Skeletal muscle cell (primary cell): ENCODE measurements at places on chromosomes 1 and 21.

DNA sequence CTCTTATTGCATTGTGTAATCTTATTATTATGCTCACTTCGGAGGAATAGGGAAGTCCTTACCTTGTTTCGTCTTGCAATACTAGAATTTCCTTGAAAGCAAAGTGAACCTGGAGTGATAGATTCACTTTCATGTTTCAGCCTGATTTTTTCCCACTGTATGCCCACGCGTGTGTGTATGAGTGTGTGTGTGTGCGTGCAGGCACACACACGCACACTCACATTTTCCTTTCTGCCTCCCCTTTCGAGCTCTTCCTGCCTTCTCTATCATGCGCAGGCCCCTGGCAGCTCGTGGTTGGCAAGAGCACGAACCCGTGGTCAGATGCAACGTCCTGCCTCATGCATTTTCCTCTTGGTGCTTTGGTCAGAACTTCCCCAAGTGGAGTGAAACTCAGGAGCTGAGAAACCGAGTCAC, at the start of gene GCSAML:
GCSAML (plus strand) TSS at position 366 of the 414 bp plus-strand sequence. CDS start 58 bp downstream, outside the sequence.
- no peak for DNase-seq

- DNase-seq, result no peak
These were observed 610.3 kb upstream of the TMPRSS15 start for GRCh38 chr21:19013916-19014315.

DNA sequence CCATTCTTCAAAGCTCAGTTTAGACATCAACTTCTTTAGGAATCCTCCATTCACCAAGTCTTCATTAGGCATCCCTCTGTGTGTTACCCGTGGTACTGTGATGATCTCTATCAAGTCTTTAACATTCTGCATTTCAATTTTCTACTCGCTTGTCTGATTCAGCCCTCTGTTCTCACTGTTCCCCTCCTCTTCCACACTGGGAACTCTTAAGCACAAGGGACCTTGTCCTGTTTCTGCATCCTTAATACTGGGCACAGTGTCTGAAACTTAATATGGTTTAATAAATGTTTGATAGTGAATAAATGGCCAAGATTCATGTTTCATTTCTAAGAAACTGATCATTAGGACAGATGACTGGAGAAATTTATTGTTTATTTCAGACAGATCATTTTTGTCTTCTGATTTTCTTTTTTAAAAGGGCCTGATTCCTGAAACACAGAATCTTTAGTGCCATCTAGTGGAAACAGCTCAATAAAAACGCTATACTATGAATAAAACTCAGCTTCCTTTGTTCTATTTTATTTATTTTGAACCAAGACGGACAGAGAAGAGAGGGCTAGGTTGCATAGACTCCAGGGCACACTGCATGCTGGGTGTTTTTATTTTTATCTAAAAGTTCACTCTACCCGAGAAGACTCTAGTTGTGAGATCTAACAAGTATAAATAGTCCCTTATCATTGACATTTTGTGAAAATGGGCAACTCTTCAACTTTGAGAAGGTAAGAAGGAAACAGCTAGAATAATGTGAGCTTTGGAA, 7.0 kb upstream of the TRIM45 start:
- DNase-seq, result no peak

- DNase-seq, result no peak
These were observed 67.7 kb downstream of the BCAR3 start for GRCh38 chr1:93613898-93614297.

DNA sequence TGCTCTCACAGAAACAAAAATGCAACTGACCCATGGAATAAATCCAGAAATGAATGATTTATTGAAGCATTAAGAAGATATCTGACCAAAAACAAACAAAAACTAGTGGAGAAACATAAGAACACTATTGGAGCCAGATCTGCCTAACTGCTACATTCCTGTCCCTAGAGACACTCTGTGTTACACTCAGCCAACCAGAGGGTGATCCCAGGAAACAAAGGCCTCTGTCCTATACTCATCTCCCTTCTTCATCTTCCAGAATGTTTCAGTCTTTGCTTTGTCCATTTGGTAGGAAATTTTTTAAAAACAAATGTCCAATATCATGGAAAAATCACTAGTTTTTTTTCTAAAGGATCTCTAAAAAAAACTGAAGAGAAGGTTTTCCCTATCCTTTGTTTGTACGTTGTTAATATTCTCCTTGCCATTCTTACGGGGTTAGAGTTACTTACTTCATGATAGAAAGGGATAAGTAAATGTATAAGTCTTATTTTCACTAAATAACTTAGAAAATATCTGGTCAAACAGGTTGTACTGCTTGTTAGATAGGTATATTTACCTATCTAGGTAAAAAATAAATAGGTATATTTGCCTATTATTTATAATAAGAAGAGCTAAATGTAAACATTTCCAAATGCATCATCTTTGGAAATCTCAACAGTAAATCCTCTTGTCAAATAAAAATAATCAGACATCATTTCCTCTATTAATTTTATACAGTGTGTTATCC, 59.1 kb downstream of the NME7 start:
- no peak for DNase-seq

DNA sequence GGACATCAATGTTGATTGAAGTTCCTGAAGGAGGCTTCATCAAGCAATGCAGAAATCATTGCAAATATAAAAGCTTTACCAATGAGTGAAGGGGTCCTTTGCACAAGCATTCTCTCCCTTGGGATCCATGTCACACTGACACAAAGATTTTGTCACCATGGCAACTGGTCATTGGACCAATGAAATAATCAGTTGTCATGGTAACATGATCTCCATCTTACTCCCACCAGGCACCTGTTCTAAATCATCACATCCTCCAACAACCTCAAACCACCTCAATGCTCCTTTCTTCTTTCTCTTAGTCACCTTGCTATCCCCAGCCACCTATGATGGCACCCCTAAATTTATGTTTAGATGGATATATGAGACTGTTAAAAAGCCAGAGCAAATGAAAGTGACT, 13.5 kb upstream of the FOXJ3 start:
- DNase-seq, result no peak

DNA sequence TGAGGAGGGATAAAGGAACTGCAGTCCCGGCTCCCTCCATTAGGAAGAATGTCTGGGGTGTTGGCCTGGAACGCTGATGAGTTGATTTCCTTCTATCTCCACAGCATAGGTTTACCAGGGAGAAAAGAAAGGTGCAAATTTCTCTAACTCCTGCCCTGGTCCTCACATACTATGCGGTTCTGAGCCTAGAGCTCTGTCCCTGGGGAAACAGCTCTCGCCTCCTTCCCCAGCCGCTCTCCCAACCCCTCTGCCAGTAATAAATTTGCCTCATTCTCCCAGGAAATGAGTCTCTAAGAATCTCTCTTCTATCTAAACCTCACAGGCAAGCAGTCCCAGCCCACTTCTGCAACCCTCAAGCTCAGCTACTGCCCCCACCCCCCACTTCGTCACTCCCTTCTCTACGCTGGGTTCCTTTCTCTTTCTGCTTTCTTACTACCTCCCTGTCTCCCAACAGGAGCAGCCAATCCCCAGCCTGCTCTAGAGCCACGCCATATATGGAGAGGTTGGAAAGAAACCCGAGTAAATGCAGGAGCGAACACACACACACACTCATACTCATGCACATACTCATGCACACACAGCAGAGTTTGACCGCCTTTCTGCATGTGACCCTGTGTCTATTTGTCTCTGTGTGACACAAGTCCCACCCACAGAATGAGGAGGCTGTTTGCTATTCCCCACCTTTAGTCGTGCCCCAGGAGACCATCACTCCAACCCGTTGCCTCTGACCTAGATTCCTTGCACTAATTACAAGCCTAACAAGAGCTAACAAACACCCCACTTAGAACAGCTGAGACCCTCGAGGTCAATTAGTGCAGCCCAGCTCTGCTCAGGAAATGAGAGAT, 13.4 kb downstream of the PLEKHO1 start:
- DNase-seq, result peak; percentile 99

- peak; percentile 61 for DNase-seq
These were observed 67.8 kb downstream of the OBSCN start for GRCh38 chr1:228275430-228276173.

DNA sequence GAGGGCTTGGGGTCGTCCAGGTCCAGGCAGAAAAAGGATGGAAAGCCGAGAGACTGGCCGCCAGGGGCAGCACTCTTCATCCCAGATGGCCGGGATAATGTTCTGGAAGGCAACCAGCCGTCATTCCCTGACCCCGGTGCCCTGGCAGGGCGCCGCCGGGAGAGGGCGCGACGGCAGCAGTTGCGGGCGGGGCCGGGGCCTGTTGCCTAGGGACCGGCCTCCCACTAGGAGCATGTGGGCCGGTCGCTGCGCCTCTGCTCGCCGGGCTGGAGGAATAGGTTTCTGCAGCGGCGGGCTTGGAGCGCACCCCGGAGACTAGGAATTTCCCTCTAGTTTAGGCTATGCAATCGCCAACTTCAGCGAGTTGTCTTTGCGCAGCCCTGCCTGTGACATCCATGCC, 11.0 kb downstream of the DMRTB1 start:
- peak; percentile 24 for DNase-seq

GRCh38 chr21:35227786-35228185, 178.7 kb upstream of the RUNX1 start:
- DNase-seq, result no peak

DNA sequence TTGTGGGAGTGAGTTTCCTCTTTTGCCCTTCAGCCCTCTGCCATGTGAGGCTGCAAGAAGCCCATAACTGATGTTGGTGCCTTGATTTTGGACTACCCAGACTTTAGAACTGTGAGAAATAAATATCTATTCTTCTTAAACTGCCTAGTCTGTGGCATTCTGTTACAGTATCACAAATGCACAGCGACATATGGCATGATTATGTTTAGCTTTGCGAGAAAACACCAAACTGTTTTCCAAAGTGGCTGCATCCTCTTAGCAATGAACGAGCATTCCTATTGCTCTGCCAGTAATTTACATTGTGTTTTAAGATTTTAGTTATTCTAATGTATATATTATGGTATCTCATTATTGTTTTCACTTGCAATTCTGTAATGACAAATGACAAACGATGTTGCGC, 246.7 kb downstream of the HLX start:
- DNase-seq, result no peak
